Mammary epithelial cell (primary cell): ENCODE measurements at places on chromosomes 7 and 10. TPM values are rescaled to one million over a fixed set of nuclear protein-coding genes. Genes with fewer than 3 reads are reported as not detected.

Gene ACTL6B
- total RNA-seq = not detected in 2 replicates

Gene ANKRD2
- total RNA-seq = 0.47 TPM in 1 of 2 replicates, not detected in the other

Gene CNTNAP2
- total RNA-seq = not detected in 2 replicates

Gene ADGRA1
- not detected in 2 replicates for total RNA-seq

Gene TBXAS1
- not detected for total RNA-seq

Gene HOXA3
- total RNA-seq = 2.0 TPM

Gene FZD8
- 21.2 TPM for total RNA-seq

Gene COBL
- 3.0 TPM for total RNA-seq

Gene CNPY1
- 0.16 TPM in 1 of 2 replicates, not detected in the other for total RNA-seq

Gene GTF2I
- total RNA-seq = 170 TPM
